ENCODE measurements at places on chromosomes 12 and 14.
A peak's percentile ranks its signal among the peaks of the same experiment; 100 is the strongest.

- no peak for DNase-seq
Observed at GRCh38 chr12:124293286-124294003, 1.4 kb upstream of the RFLNA start.

- DNase-seq, result no peak
Observed at GRCh38 chr14:100551056-100551455, 36.2 kb downstream of the BEGAIN start.

DNA sequence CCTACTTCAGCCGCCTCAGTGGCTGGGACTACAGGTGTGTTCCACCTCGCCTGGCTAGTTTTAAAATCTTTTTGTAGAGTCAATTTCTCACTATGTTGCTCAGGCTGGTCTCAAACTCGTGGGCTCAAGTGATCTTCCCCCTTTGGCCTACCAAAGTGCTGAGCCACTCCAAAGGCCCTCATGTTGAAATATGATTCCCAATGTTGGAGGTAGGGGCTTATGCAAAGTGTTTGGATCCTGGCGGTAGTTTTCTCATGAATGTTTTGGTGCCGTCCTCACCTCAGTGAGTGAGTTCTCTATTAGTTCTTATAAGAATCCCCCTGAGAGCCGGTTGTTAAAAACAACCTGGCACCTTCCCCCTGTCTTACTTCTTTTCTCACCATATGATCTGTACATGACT is 784.6 kb downstream of the TMTC2 start:
- DNase-seq, result no peak

- DNase-seq, result no peak
Observed at GRCh38 chr14:100731846-100732765, 5.4 kb downstream of the DLK1 start.

DNA sequence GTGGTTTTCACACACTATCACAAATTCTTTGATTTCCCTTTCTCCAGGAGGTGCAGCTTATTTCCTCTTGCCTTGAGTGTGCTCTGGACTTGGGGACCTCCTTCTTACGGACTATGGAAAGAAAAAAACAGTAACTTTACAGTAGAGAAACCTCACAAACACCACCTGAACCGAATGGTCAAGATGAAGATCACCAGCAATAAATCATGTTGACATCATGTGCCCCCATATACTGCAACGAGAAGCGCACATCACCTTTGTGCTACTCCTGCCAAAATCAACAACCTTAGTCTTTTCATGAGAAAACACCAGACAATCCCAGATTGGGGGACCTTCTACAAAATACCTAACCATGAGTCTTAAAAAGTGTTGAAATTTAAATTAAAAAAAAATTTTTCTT is 13.3 kb upstream of the NYNRIN start:
- no peak for DNase-seq

DNA sequence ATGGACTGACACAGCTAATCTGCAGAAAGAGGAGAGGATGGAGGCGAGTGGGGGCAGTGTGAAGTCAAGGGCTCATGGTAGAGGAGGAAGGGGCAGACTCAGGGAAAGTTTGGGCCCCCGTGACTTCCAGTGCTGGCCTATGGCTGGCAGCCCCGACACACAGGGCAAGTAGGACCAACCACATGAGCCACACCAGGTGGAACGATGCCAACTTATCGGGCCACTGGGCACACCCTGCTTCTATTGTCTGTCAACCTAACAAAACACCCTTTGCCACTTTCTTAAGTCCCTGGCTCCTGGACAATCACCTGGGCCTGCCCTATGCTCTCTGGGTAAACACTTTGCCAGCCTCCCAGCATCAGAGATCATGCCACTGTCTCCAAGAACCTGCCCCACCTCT is 65.2 kb upstream of the PSMC1 start:
- DNase-seq, result no peak

GRCh38 chr14:61186341-61187195 is 94.6 kb downstream of the TMEM30B start:
- DNase-seq, result no peak

- DNase-seq, result peak; percentile 99
Observed at GRCh38 chr12:68686595-68687521, at the start of gene NUP107. Gene NUP107, plus strand, starts transcription at chr12:68686978. Its CDS starts 88 bp downstream, at chr12:68687066.

GRCh38 chr12:103517161-103517560 is 21.4 kb upstream of the C12orf42 start:
- no peak for DNase-seq

GRCh38 chr14:32313844-32314376 is 15.2 kb upstream of the AKAP6 start:
- no peak for DNase-seq

DNA sequence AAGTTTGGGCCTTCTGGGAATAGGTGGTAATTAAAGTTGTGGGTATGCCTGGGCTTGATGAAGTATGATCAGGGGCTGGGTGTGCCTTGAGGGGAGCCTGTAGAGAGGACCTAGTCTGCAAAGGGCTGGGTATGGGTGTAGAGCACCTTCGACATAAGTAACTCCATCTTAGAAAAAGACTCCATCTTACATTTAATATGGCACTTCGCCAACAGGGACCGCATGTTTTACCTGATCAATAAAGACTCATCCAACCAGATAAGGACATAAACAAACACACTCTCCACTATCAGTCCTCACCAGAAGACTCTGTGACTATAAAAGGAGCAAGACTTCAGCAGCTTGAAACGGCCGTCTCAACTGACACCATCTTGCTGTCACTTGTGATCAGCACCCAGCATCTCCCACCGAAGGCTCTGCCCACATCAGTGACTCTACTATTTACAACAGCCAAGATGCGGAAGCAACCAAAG is 23.5 kb upstream of the GPR68 start:
- DNase-seq, result no peak

DNA sequence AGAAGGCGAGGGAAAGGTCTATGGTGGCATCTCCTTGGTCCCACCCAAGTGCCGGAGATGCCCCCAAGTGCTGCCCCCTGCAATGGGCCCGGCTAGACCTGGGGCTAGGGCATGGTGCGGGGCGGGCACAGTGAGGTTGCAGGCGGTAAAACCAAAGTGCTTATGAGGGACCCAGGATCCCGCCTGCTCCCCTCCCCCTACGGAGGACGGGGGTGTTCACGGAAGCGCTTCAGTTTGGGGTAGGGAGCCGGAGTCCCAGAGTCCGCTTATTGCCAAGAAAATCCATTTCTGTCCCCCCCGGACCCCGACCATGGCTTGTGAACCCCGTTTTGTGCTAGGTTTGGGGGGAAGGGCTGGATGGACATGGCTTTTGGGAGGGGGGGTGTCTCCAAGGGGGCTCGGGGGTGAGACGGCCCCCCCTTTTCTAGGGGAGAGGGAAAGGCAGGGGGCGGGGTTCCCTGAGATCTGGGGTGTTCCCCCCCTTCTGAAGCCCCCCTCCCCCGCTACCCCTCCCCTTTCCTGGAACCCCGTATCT is 5.4 kb upstream of the GPR84 start:
- no peak for DNase-seq

DNA sequence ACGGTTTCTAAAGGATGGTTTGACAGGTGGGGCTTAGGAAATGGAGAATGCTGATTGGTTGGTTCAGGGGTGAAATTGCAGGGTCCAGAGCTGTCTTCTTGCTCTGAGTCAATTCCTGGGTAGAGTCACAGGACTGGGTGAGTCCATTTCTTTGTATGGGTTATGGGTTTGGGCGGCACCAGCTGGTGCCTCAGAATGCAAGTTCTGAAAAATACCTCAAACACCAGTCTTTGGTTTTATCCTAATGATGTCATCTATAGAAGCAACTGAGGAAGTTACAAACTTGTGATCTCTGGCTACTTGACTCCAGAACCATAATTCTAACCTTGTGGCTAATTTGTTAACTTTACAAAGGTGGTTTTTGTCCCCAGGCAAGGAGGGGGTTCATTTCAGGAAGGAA is 47.6 kb upstream of the EIF5 start:
- DNase-seq, result no peak

GRCh38 chr12:113899561-113900471 is 66.3 kb downstream of the RBM19 start:
- DNase-seq, result no peak

DNA sequence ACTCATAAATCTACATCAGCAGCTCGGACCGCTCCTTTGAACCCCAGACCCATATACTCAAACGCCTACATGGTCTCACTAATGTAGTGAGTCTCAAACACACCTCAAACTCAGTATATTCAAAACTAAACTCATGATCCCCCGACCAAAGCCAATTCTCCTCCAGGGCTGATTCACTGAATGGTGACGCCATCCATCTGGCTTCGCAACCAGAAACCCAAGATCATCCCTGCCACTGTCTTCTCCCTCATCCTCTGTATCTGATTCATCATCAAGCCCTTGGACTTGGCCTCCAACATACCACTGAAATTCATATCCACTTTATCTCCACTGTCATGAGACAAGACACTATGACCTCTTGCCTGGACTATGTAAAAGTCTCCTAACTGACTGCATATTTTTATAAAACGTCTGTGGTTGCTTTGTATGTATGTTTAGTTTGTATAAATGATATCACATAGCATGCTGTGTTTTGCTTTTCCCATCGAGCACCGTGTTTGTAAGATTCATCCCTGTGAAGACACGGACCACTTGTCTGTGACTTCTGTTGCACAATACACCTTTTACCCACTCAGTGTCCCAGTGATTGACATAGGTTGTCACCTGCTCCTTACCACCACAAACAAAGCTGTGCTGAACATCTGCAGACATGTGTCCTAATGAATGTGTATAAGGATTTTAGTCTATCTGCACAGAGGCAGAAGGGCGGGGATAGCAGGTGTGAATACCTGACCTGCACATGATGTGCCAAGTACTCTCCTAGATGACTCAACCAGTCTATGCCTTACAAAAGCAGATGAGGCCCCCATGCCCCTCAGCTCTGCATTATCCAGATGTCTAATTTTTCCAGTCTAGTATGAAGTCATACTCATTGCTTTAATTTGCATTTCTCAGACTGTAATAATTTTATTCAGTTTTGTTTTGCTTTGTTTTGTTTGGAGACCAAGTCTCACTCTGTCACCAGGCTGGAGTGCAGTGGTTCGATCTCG is 76.9 kb downstream of the VWF start:
- DNase-seq, result no peak

- DNase-seq, result no peak
Observed at GRCh38 chr12:49058366-49059044, 2.1 kb downstream of the KMT2D start.

DNA sequence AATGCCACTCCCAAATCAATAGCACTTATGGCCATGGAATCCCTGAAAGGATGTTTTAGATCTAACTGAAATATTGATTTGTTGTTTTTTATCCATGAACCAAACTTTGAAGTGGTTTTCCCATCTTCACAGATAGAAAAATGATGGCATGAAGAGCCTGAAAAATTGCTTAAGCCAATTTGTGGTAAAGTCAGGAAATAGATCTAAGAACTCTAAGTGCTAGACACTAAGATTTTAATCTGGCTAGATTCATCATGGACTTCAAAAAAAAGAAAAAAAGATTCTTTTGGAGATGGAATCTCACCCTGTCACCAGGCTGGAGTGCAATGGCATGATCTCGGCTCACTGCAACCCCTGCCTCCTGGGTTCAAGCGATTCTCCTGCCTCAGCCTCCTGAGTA is 45.0 kb upstream of the STRN3 start:
- no peak for DNase-seq

- DNase-seq, result no peak
Observed at GRCh38 chr12:54158610-54159009, 30.2 kb downstream of the SMUG1 start.

GRCh38 chr14:22469538-22470303 is 119.3 kb downstream of the DAD1 start:
- no peak for DNase-seq

GRCh38 chr14:99330316-99331240 is 58.6 kb upstream of the BCL11B start:
- no peak for DNase-seq

GRCh38 chr14:105850853-105851581 is 324.6 kb downstream of the TMEM121 start:
- no peak for DNase-seq
